HuH-7.5 (cell line): ENCODE measurements at places on chromosomes 3 and 15.
A peak's percentile ranks its signal among the peaks of the same experiment; 100 is the strongest.

GRCh38 chr3:74089814-74090213 lies 465.1 kb upstream of the PDZRN3 start:
- no peak for DNase-seq

DNA sequence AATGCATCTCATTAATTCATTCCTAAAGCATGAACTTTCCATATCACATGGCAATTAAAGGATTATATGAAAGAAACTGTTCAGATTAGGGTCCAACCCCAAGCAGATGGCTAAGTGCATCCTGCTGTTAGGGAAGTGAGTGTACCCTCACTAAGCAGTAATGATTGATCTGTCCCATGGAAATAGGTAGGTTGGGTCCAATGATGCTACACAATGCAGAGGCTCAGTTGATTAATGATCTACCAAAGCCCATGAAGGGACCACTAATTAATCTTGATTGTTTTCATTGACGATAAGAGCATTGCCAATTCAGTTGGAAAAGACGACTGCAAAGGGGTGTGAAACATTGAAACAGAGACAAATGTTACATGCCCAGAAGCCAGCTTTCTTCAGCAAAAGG lies 194.5 kb upstream of the LRTM1 start:
- no peak for DNase-seq

DNA sequence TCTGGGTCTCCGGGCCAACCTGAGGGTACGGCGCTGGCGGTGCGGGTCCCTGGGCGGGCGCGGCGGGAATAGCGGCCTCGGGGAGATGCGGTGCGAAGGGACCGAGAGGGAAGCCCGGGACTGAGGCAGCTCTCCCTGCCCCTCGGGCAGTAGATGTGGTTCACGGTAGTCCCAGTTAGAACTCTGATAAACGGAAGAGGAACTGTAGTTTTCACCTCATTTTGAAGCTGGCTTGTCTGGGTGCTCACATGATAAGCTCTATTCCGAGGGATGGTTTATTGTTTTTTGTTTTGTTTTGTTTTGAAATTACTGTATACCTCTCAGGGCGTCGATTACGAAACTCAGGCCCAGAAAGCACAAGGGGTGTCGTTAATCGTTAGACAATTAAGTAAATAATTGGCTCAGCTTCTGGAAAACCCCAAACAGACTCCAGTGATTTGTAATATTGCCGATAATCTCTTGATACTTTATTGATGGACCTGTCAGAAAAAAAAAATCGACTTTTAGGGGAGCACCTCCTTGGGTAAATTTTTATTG lies 413 bp downstream of the NUSAP1 start:
- no peak for DNase-seq

GRCh38 chr15:90201130-90201943 lies at the start of gene SEMA4B:
Gene SEMA4B (plus strand): TSS chr15:90201330. CDS start chr15:90201579, 249 bp downstream.
- DNase-seq, result peak; percentile 96

DNA sequence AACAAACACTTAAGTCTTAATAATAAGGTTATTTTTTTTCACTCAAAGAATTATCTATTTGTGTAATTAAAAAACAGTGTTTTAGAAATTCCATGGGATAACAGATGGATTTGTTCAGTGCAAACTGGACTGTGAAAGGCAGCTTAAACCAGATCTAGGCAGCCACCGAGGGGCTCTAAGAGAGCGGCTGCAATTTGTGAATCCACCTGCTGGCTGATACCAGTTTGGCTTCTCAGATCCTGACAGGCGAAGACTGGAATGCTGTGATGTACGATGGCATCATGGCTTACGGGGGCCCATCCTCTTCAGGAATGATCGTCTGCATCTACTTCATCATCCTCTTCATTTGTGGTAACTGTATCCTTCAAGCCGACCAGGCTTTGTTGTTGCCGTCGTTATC lies 119.6 kb downstream of the CHDH start:
- DNase-seq, result no peak

- DNase-seq, result no peak
These were observed 181.4 kb downstream of the SMAD6 start for GRCh38 chr15:66883284-66883911.

- DNase-seq, result no peak
These were observed 188.8 kb downstream of the ZNF385D start for GRCh38 chr3:21562243-21562642.

DNA sequence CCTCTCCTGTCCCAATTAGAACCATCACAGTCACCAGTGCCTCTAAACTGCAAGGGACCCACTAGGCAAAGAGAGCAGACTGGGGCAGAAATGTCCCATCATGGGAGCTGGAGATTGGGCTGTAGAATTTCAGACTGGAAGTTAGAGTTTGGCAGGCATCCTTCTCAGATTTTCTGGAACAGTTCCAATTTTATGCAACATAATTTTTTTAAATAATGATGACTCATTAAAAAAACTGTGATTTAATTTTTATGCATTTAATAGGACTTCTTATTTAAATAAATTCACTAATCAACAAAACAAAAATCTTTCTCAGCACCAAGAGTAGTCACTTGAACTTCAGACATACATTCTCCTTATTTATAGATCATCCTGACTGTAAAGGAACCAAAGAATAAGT lies 84.6 kb upstream of the SLC7A14 start:
- no peak for DNase-seq

DNA sequence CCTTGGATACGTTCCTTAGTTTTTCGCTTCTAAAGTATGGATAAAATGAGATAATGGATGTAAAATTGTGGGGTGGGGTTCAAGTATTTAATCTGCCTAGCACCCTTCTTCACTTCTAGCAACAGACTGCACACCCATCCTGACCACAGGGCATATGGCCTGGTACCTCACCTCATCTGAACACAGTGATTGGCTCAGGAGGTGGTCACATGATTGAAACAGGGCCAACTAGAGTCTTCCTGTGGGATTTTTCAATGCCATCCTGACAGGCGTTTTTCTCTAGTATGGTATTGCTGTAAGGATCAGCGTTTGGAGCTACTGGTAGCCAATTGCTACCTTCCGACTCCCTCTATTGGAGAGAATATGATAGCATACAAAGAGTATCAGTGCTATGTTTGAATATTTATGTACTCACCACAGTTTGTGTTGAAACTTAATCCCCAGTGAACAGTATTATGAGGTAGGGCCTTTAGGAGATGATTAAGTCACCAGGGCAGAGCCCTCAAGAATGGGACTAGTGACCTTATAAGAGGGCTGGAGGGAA lies 172.2 kb downstream of the PPM1L start:
- DNase-seq, result no peak

- DNase-seq, result no peak
These were observed 6.2 kb downstream of the HDC start for GRCh38 chr15:50259276-50259675.

DNA sequence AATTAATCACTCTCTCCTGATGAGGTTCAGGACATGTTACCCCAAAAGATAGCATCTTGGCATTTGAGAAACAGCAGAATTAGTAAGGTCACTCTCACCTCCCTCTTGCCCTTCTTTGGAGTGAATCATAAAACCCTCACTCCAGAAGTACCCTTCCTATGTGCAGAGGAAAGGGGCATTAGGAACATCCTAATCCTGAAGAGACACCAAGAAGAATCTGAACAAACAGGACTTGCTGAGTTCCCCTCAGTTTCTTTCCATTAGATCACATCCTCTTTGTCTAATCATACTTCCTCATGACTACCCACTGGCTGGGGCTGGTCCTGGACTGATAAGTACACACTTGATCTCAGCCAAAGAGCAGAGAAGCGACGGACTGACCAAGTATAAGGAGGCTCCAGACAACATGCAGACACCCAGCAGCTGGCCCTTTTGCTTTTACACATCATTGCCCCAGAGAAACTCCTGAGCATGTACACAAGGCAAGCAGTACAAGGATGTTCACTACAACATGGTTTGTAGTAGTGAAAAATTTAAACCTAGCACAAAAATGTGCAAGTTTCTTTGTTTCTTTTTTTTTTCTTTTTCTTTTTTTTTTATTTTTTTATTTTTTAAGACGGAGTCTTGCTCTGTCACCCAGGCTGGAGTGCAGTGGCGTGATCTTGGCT lies 15.0 kb upstream of the TM6SF1 start:
- DNase-seq, result no peak

GRCh38 chr15:59688423-59688781 lies 718 bp downstream of the BNIP2 start:
- DNase-seq, result no peak

DNA sequence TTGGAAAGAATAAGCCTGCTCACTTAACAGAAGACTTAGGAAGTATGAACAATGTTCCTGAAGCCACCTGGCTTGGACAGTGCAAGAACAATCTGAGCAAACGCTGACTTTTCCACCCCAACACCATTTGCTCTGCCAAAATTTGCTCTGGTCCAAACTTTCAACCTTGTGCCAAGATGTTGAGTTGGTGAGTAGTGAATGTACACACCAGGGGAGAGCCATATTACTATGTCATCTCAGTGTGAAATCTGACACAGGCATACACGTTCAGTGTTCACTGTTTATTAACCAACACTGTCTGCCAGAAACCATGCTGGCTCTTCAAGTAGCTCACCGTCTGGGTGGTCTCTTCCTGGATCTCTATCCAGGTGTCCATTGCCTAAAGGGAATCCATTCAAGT lies 152.9 kb upstream of the LPP start:
- no peak for DNase-seq

DNA sequence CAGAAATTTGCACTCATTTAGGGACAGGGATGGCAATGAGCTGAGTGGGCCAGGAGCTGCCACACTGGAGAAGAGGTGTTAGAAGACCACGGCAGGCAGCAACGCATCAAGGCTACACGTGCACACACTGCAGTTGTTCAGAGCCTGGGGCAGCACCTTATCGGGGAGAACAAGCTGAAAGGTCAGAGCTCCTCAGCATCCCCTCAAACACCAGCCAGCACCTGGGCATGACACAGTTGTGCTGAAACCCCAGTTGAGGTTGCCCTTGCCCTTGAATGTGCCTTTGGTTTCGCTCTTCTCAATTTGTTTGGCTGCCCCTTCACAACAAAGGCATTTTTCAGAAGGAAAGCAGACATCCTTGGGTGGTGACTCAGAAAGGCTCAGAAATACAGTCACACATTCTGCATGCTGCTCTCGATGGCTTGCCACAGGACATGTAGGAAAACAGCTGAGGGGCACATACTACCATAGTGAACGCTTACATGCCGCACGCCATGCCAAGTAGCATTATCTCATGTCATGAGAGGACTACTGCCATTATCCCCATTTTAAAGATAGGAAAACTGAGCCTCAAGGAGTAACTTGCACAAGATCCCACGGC lies 57.6 kb downstream of the ST8SIA2 start:
- no peak for DNase-seq

DNA sequence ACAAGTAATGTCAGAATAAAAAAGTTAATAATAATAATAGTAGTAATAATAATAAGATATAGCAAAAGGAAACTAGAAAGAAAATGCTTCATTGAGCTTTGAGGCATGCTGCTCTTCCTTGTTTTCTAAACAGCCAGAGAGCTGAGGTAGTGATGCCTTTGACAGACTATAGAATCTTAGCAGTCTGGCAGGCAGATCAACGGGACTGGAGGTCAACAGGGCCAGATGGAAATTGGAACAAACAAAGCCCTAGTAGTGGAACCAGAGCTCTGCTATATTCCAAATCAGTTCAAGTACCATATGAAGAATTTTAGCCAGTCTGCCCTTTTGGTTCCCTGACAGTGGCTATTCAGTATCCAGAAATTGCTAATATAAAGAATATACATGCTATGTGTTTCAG lies 278.6 kb downstream of the NLGN1 start:
- no peak for DNase-seq

- DNase-seq, result no peak
These were observed 6.9 kb upstream of the RPL35A start for GRCh38 chr3:197942956-197943556.

- no peak for DNase-seq
These were observed 62.0 kb upstream of the ST3GAL6 start for GRCh38 chr3:98701071-98701675.

DNA sequence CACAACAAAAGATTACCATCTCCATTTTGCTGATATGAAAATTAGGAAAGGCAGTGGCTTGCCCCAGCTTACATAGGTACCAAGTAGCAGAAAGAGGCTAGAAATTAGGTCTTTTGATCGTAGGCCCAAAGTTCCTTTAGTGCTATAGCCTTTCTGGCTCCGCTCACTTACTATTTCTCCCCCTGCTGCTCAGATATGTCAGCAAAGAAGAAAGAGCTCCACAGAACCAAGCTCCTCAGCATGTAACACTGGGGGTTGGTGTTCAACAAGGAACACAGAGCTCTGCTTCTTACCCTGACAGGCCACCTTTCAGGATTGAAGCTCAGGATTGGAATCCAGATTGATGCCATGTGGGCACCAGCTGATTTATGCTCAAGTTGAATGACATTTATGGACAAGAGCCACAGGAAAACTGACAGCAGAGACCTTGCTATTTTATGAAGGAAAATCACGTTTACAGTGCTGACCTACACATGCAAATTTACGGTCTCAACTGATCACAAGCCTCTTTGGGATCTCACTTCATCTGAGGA lies 6.1 kb upstream of the IL12A start:
- no peak for DNase-seq

DNA sequence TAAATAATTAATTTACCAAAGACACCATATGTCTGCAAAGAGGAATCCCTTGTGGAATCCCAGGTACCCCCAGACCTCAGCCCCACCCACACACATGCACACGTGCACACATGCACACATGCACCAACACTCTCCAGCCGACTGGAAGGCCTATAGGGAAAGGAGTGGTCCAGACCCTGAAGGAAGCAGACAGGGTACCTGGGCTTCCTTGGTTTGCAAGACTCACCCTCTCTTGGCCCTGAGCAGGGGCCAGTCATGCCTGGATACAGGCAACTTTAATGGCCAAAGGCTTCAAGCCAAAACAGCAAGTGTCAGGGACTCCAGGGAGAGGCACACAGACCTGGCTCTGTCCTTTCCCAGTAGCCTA lies 8.9 kb upstream of the HAPLN3 start:
- no peak for DNase-seq

DNA sequence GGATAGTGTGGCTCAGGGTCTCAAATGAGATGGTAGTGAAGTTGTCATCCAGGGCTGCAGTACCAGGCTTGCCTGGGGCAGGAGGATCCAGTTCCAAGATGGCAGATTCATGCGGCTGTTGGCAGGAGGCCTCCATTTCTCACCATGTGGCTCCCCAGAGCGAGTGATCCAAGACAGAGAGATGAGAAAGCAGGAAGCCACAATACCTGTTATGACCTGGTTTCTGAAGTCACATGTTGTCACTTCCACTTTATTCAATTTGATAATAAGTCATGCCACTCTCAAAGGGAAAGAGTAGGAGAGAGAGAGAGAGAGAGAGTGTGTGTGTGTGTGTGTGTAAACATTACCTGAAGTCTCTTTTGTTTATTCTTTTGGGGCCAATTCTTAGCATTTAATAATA lies 30.1 kb downstream of the TMOD2 start:
- DNase-seq, result no peak

DNA sequence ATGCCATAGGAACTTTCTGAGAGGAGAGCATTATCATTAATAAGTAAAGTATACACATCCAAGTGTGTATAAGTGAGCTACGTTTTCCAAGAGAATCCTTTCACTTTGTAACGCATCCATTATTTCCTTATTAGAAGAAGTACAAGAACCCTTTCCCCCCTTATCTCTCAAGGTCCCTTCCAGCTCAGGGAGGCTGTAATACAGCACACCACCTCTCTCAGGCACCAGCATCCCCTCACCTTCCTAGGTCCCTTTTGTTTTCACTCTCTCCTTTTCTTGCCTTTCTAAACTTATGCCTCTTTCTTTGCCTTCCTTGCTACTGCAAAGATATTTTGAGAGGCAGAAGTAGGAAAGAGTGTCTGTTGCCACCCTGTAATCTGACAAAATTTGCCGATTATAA lies 446.0 kb downstream of the GRM7 start:
- DNase-seq, result no peak
